Activated T-helper 1 cell treated with Interleukin-2 at 50 U/mL for 16 hours (primary cell): ENCODE measurements at places on chromosomes 2 and 18.

- DNase-seq: no peak
Measured at GRCh38 chr18:79217979-79218604, 148.9 kb downstream of the ATP9B start.

GRCh38 chr2:10413503-10413902, 34.6 kb downstream of the ODC1 start:
- no peak for DNase-seq

GRCh38 chr2:150610670-150611279, 123.3 kb upstream of the RND3 start:
- no peak for DNase-seq

GRCh38 chr18:46761059-46761769, 4.4 kb upstream of the ST8SIA5 start:
- DNase-seq: no peak

- no peak for DNase-seq
Measured at GRCh38 chr2:234795272-234795920, 156.4 kb upstream of the SH3BP4 start.

- DNase-seq: no peak
Measured at GRCh38 chr2:22934747-22935146, 450.2 kb upstream of the KLHL29 start.

GRCh38 chr2:112924821-112925220, 13.9 kb downstream of the IL37 start:
- no peak for DNase-seq

DNA sequence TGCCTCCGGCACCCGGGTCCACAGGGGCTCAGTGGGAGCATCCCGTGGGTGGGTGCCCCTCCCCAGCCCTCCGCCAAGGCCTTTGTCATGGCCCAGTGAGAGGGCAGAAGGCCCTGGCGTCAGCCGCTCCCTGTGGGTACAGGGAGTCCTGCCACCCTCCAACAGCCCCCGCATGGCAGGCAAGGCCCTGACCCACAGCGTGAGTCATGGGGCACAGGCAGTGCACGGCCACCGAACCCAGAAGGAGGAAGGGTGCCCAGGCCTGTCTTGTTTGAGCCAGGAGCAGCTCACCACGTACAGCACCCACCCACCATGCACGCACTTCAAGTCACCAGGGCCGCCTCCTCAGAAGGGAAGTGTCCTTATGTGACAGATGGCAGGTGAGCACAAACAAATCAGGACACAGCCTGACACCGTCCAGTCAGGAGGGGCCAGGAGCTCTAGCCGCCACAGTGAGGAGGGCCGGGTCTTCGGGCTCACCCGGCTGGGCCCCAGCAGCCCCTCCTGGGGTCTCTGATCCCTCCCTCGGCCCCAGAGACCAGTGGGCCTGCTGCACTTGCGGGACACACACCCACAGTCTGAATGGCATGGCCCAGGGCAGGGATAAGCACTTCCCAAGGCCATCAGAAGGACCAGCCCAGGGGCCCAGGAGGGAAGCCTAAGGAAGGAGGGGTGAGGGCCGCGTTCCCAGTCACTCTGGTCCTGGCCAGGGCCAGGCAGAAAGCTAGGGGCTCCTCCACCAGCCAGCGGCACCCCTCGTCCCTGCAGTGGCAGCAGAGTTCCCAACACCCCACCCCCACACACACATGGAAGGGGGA, 25.8 kb downstream of the BIN1 start:
- peak; percentile 36 for DNase-seq

DNA sequence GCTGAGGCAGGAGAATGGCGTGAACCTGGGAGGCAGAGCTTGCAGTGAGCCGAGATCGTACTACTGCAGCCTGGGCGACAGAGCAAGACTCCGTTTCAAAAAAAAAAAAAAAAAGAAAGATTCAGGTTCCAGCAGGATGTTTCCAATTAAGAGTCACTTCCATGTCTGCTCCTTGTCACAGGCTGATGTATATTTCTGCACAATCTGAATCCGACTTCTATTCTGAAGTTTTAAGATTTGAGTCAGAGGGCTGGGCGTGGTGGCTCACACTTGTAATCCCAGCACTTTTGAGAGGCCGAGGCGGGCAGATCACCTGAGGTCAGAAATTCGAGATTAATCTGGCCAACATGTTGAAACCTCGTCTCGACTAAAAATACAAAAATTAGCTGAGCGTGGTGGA, 24.7 kb downstream of the SNRPD1 start:
- DNase-seq: no peak
